H7 (cell line): ENCODE measurements at places on chromosomes 7 and 10. TPM values are rescaled to one million over a fixed set of nuclear protein-coding genes. Genes with fewer than 3 reads are reported as not detected.

Gene LARP4B
- total RNA-seq, result 31.3 and 36.9 TPM in 2 replicates

Gene MLXIPL
- 0.63 and 0.73 TPM in 2 replicates for total RNA-seq

Gene ZNF786
- total RNA-seq, result 6.4 and 7.5 TPM in 2 replicates

Gene COL1A2
- 37.9 and 47.8 TPM in 2 replicates for total RNA-seq

Gene ACTA2
- total RNA-seq, result not detected in 2 replicates

Gene SRGN
- total RNA-seq, result not detected in 2 replicates

Gene ELMO1
- 8.0 and 8.7 TPM in 2 replicates for total RNA-seq

Gene VSTM4
- 0.31 and 0.44 TPM in 2 replicates for total RNA-seq

Gene BLNK
- total RNA-seq, result not detected in 2 replicates

Gene TRIM74
- not detected in 2 replicates for total RNA-seq

Gene LIPN
- not detected in 2 replicates for total RNA-seq

Gene HABP2
- not detected in 2 replicates for total RNA-seq

Gene MCM10
- total RNA-seq, result 28.4 and 31.5 TPM in 2 replicates

Gene MYOF
- 2.8 and 3.0 TPM in 2 replicates for total RNA-seq

Gene ASB10
- total RNA-seq, result not detected in 2 replicates

Gene SUN3
- total RNA-seq, result not detected in 2 replicates

Gene TRAPPC14
- 13.6 and 14.8 TPM in 2 replicates for total RNA-seq

Gene AKR1D1
- not detected in 2 replicates for total RNA-seq

Gene TMUB1
- 67.4 and 73.4 TPM in 2 replicates for total RNA-seq

Gene CFAP43
- total RNA-seq, result 0.21 and 0.30 TPM in 2 replicates

Gene WDR86
- 40.6 and 40.8 TPM in 2 replicates for total RNA-seq

Gene ASB13
- 21.8 and 22.3 TPM in 2 replicates for total RNA-seq

Gene ZP3
- total RNA-seq, result 5.3 and 6.9 TPM in 2 replicates

Gene GRM8
- 1.1 and 2.1 TPM in 2 replicates for total RNA-seq

Gene CCDC172
- 1.0 and 3.4 TPM in 2 replicates for total RNA-seq

Gene PNLIPRP3
- not detected in 2 replicates for total RNA-seq

Gene MINDY4
- 1.4 and 2.0 TPM in 2 replicates for total RNA-seq

Gene PRKCQ
- 12.7 and 17.4 TPM in 2 replicates for total RNA-seq

Gene GARS1
- 159 and 216 TPM in 2 replicates for total RNA-seq

Gene PNLIP
- total RNA-seq, result not detected in 2 replicates

Gene PAPOLB
- total RNA-seq, result 0.14 TPM in 1 of 2 replicates, not detected in the other

Gene PRPS1L1
- not detected in 2 replicates for total RNA-seq

Gene C7orf57
- total RNA-seq, result 0.35 and 0.85 TPM in 2 replicates

Gene KCP
- total RNA-seq, result 2.5 and 3.4 TPM in 2 replicates

Gene GIMAP8
- total RNA-seq, result not detected in 2 replicates

Gene LGI1
- 0.07 TPM in 2 replicates for total RNA-seq
